ENCODE measurements at places on chromosomes 2 and 18.

DNA sequence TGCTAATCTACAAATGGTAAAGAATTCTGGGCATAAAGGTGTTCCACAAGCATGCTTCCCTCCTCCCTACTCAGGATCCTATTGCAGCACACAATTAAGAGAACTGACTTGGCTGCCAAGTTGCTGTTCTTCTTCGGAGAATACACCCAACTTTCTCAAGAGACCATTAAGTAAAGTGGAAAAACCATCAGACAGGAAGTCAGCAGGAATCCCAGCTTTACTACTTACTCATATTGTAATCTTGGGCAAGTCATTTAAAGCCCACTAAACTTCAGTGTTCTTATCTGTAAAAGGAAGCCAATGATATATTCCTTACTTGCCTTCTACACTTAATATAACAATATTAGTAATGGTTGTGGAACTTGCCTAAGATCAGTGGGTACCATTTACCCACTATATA is 37.8 kb downstream of the PSTPIP2 start:
- H3K27ac ChIP-seq, result no peak overlapping the region
- H3K27me3 ChIP-seq, result no peaks in the 10 kb centered on the region
- no peak for DNase-seq
- H3K4me3 ChIP-seq, result no peak overlapping the region

DNA sequence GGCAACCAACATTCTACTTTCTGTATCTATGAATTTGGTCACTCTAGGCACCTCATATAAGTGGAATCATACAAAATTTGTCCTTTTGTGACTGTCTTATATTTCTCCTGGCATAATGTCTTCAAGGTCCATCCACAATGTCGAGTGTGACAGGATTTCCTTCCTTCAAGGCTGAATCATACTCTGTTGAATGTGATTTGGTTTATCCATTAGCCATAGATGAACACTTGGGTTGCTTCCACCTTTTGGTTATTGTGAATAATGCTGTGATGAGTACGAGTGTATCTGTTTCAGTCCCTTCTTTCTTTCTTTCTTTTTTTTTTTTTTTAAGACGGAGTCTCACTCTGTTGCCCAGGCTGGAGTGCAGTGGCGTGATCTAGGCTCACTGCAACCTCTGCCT is 311.3 kb downstream of the TGIF1 start:
- no peak overlapping the region for H3K27ac ChIP-seq
- peaks cover 7% of the 10 kb centered on the region for H3K27me3 ChIP-seq
- no peak for DNase-seq
- H3K4me3 ChIP-seq, result no peak overlapping the region
- no peaks in the 10 kb centered on the region for H3K4me1 ChIP-seq

DNA sequence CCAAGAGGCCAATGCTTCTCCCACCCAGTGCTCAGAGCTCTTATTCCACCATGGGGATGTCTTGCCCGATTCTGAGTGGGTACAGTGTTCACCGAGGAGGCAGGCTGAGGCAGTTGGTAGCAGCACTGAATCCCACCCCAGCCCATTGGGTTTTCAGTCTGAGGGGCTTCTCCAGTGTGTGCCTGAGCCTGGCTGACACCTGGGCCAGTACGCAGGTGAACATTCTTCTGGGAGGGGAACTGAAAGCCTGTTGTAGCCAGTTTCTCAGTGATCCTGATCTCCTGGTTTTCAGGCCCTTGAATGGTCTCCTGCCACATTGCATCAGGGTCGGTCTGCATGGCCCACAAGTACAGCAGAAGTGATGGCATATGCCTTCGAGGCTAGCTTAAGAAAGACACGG is 98.2 kb downstream of the TMEM17 start:
- H3K4me3 ChIP-seq, result no peak overlapping the region
- H3K27me3 ChIP-seq, result no peaks in the 10 kb centered on the region
- peaks cover 3% of the 10 kb centered on the region for H3K4me1 ChIP-seq
- H3K36me3 ChIP-seq, result no peaks in the 10 kb centered on the region
- no peak overlapping the region for H3K27ac ChIP-seq

DNA sequence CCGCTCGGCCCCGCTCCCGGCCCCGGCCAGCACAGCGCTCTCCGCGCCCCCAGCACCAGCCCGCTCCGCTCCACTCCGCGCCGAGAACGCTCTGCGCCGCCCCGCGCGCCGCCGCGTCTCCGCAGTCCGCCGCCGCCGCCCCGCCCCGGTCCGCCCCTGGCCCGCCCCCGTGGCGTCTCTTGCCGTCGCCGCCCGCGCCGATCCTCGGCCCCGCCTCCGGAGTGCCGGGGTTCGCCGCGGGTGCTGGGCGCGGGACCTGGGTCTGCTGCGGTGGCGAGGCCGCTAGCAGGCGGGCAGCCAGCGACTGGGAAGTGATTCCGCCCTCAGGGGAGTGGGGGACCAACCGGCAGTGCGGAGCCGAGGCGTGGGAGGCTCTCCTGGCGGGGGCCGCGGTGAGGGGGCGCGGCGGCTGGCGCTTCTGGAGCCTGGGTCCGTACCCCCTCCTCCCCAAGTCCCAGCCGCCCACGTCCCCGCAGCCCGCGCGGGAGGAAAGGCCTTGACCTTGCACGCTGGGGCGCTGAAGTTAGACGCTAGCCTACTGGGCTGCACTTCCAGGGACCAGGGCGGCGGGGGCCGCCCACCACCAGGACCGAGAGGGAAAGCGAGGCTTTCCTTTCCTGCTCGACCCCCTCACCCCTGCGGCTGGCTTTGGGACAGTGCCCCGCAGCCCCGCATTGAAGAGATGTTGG is at the start of gene HS6ST1:
Gene HS6ST1, minus strand, starts transcription at position 93 of the 689 bp plus-strand sequence. CDS start 305 bp downstream, outside the sequence.
- peak; percentile 85 for DNase-seq
- H3K4me1 ChIP-seq, result peaks cover 35% of the 10 kb centered on the region
- H3K27ac ChIP-seq, result no peak within 1 kb of the TSS
- H3K27me3 ChIP-seq, result no peaks in the 10 kb centered on the region
- H3K36me3 ChIP-seq, result peaks cover 5% of the 10 kb centered on the region
- peak within 1 kb of the TSS; percentile 85 for H3K4me3 ChIP-seq

DNA sequence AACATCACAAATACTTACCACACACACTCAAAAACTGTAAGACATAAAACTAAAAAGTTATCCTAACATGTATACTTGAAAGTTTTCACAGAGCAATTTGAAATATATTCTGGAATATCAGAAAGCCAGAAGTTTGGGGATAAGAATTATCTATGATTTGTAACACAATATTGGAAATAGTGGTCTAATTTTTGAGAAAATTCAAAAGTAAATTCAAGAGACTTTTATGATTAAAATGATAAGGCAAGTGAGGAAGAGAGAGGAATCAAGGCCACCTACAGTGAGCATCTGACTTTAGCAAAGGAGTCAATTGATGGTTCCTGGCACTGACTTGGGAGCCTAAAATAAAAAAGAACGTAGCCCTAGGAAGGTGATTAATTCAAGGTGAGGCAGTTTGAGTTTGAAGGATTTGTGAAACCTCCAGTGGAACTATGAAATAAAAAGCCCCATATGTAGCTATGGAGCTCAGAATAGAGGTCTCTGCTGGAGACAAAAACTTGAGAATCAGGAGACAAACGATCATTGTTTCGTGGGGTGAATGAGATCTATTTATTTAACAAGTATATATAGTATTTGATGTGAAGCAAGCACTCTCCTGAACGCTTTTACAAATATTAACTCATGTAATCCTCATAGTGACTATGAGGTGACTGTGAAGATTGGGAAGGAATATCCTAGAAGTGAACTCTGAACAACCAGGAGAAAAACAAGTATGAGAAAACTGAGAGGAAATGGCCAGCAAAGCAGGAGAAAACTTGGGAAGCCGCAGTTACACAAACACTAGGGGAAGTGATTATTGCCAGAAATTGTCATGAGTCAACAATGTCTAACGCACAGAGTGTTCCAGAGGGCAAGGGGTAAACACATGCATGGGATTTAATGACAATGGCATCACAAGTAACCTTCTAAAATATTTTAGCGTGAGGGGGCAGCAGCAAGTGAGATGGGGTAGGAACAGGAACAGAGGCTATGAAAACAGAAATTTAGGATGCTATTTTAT is 12.8 kb downstream of the TFPI start:
- no peaks in the 10 kb centered on the region for H3K36me3 ChIP-seq
- no peaks in the 10 kb centered on the region for H3K27me3 ChIP-seq
- no peak overlapping the region for H3K4me3 ChIP-seq
- H3K27ac ChIP-seq, result no peak overlapping the region

- H3K27me3 ChIP-seq, result no peaks in the 10 kb centered on the region
- H3K27ac ChIP-seq, result no peak overlapping the region
- no peak overlapping the region for H3K4me3 ChIP-seq
- no peaks in the 10 kb centered on the region for H3K36me3 ChIP-seq
- DNase-seq, result no peak
These were observed 37.0 kb downstream of the NABP1 start for GRCh38 chr2:191714925-191715324.

- peak; percentile 80 for DNase-seq
- peak overlapping the region; percentile 69 for H3K4me3 ChIP-seq
- peak overlapping the region; percentile 96 for H3K27ac ChIP-seq
These were observed 121.6 kb downstream of the NFATC1 start for GRCh38 chr18:79517341-79517740.

GRCh38 chr2:113966832-113967231 is 76.9 kb downstream of the ACTR3 start:
- no peaks in the 10 kb centered on the region for H3K27me3 ChIP-seq
- peak overlapping the region; percentile 46 for H3K27ac ChIP-seq
- H3K4me3 ChIP-seq, result no peak overlapping the region
- H3K4me1 ChIP-seq, result peaks cover 30% of the 10 kb centered on the region
- H3K36me3 ChIP-seq, result peaks cover 9% of the 10 kb centered on the region
- no peak for DNase-seq

DNA sequence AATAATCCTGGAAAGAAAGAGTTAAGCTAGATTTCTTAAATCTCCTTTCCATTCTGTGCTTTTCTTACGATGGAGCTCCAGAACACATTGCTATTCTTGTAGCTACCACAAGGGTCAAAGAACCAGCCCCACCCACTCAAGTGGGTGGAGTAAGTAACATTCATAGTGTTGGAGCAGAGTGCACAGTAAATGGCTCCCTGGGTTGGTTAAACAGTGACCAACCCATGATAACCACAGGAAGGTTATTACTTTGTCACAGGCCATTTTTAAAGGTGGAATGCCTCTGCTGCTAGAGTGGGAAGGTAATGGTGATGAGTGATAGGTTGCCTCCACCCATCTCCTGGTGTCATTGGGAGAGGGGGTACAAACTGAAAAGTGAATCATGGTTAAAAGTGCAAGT is 13.9 kb downstream of the ARPC2 start:
- H3K4me3 ChIP-seq, result peak overlapping the region; percentile 26
- H3K4me1 ChIP-seq, result peaks cover 65% of the 10 kb centered on the region
- no peaks in the 10 kb centered on the region for H3K27me3 ChIP-seq
- DNase-seq, result peak; percentile 31
- H3K27ac ChIP-seq, result peak overlapping the region; percentile 90

DNA sequence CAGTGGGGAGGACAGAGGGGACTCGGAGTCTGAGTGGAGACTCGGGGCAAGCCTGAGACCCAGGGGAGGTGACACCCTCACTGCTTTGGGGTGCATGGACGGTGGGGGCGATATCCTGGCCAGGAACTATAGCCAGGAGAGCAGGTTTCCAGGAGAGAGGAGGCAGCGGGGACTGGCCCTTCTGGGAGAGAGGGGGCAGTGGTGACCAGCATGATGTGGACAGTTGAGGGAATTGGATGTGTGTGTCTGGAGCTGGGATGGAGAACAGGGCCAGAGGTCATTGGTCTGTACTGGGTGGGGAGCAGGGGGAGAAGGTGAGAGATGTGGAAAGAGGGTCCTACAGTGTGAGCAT is 63.6 kb downstream of the ACKR3 start:
- no peaks in the 10 kb centered on the region for H3K36me3 ChIP-seq
- no peaks in the 10 kb centered on the region for H3K27me3 ChIP-seq
- DNase-seq, result no peak
- H3K4me3 ChIP-seq, result no peak overlapping the region
- no peaks in the 10 kb centered on the region for H3K4me1 ChIP-seq
- H3K27ac ChIP-seq, result no peak overlapping the region

DNA sequence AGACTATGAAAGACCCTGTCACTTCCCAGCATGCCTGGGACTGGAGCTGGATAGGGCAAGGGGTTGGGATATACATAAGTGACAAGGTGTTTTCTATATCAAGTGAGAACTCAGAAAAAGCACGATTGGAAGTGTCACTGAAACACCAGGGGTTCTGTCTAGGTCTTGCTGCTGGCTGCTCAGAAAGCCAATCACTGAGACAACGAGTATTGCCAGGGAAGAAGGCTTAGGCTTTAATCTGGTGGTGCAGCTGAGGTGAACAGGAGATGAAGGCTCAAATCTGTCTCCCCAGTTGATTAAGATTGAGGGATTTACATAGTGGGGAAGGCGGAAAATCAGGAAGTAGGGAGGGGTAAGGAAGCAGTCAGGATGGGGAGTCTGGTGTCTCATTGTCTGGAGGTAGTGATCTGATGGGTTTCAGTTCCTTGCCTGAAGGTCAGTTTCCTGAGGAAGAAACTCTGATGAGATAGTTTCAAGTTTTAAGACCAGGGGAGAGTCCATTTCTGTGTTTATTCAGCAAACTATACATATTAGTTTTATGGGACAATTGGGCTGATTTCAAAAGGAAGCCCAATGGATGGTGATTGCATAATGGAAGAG is 3.5 kb upstream of the C2orf74 start:
- H3K36me3 ChIP-seq, result peaks cover 28% of the 10 kb centered on the region
- no peaks in the 10 kb centered on the region for H3K27me3 ChIP-seq
- H3K27ac ChIP-seq, result no peak overlapping the region
- H3K4me1 ChIP-seq, result no peaks in the 10 kb centered on the region
- no peak overlapping the region for H3K4me3 ChIP-seq
- DNase-seq, result no peak

DNA sequence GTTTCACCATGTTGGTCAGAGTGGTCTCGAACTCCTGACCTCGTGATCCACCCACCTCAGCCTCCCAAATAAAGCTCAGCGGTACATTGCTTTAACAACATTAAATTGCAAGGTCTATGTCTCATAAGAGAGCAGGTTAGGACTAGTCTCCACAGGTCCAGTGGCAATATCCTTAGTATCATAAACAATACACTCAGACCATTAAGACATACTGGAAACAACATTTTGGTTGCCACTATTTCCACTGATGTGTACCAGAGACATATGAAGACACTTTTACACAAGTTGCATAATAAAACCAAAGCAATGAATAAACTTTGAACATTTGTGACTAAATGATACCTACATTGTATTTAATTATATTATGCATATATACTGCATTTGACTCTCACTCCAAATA is 1130.0 kb downstream of the TSN start:
- H3K27me3 ChIP-seq, result no peaks in the 10 kb centered on the region
- no peaks in the 10 kb centered on the region for H3K4me1 ChIP-seq

DNA sequence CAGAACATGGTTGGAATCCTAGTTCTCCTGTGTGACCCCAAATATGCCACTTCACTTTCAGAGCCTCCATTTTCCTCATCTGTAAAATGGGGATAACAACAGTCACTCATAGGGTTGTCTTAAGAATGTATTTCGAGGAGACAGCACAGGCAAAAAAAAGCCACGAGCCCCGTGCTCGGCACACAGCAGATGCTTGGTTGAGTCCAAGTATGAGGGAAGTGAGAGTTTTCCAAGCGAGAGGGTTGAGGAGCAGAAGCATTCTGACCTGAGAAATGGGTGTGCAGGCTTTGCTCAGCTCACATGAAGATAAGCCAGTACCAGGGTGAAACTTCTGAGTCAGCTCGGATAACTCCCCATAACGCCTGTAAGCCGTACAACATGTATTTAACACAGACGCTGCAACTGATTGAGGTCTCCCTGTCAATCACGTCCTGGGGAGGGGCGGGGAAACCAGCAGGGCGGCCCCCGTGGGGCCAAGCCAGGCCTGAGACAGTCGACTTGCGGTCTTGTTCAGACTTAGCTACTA is 23.0 kb upstream of the ODC1 start:
- H3K4me3 ChIP-seq, result no peak overlapping the region
- H3K27me3 ChIP-seq, result no peaks in the 10 kb centered on the region
